ENCODE measurements at places on chromosomes 2 and 18. TPM values are rescaled to one million over a fixed set of nuclear protein-coding genes. Genes with fewer than 3 reads are reported as not detected.

GRCh38 chr2:137194111-137194510, 428.8 kb downstream of the THSD7B start:
- H3K36me3 ChIP-seq, result no peaks in the 10 kb centered on the region
- H3K27me3 ChIP-seq, result no peaks in the 10 kb centered on the region
- no peak for DNase-seq
- no peaks in the 10 kb centered on the region for H3K4me1 ChIP-seq
- no peak overlapping the region for H3K4me3 ChIP-seq
- H3K27ac ChIP-seq, result no peak overlapping the region

GRCh38 chr2:10101491-10101890, 21.0 kb upstream of the RRM2 start:
- no peaks in the 10 kb centered on the region for H3K4me1 ChIP-seq
- H3K27ac ChIP-seq, result no peak overlapping the region
- DNase-seq, result no peak

GRCh38 chr2:38191516-38191915, 115.6 kb upstream of the CYP1B1 start:
- H3K27ac ChIP-seq, result no peak overlapping the region
- no peaks in the 10 kb centered on the region for H3K27me3 ChIP-seq
- H3K4me3 ChIP-seq, result no peak overlapping the region
- peaks cover 2% of the 10 kb centered on the region for H3K4me1 ChIP-seq
- no peaks in the 10 kb centered on the region for H3K36me3 ChIP-seq

- no peaks in the 10 kb centered on the region for H3K4me1 ChIP-seq
- H3K27me3 ChIP-seq, result no peaks in the 10 kb centered on the region
- DNase-seq, result no peak
- no peak overlapping the region for H3K4me3 ChIP-seq
- no peak overlapping the region for H3K27ac ChIP-seq
Observed at GRCh38 chr2:79453918-79454317, 58.9 kb upstream of the CTNNA2 start.

- H3K27ac ChIP-seq, result no peak overlapping the region
- H3K36me3 ChIP-seq, result no peaks in the 10 kb centered on the region
- H3K27me3 ChIP-seq, result peaks cover 2% of the 10 kb centered on the region
- H3K4me1 ChIP-seq, result no peaks in the 10 kb centered on the region
- no peak overlapping the region for H3K4me3 ChIP-seq
Observed at GRCh38 chr2:190023860-190024259, 38.7 kb downstream of the MSTN start.

DNA sequence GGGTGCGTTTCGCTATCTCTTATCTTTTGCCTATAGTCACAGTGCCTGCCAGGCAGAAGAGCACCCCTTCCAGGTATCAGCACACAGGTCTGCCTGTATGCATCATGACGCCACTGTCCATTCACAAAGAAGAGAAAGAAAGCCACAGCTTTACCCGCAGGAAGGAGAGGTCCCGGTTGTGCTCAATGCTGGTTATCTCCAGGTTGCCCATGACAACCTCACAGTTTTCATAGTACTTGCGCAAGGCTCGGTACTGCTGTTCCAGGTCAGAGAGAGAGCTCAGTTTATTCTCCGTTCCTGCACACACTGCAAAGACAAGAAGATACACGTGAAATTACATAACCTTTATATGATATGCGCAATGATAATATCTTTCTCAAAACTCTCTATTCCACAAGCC, 414.0 kb downstream of the ERBB4 start:
- H3K4me1 ChIP-seq, result peaks cover 5% of the 10 kb centered on the region
- H3K36me3 ChIP-seq, result no peaks in the 10 kb centered on the region
- no peak for DNase-seq
- H3K4me3 ChIP-seq, result no peak overlapping the region

BOLL gene
- polyA plus RNA-seq, result not detected

UGT1A4 gene
- not detected for polyA plus RNA-seq

RNPEPL1 gene
- polyA plus RNA-seq, result 48.2 TPM
